ENCODE measurements at places on chromosomes 7 and 10.

GRCh38 chr7:157234271-157234670, 95.5 kb downstream of the UBE3C start:
- DNase-seq = peak; percentile 83

GRCh38 chr7:123916240-123916724, 8.8 kb upstream of the SPAM1 start:
- no peak for DNase-seq

DNA sequence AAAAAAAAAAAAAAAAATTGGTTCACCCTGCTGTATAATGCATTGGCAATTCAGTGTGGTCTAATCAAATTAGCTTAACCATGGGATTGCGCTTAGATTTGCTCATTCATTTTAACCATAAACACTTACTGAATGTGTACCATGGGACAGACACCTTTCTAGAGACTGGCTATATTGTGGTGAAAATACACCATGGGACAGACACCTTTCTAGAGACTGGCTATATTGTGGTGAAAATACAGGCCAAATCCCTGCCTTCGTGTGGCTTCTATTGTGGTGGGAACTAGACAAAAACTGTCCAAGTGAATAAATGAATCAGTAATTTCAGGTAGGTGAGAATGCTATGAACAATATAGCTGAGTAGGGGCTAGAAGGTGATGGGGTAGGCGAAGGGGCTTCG, 10.2 kb upstream of the REPIN1 start:
- no peak for DNase-seq

GRCh38 chr7:92639966-92640365, 49.8 kb upstream of the FAM133B start:
- no peak for DNase-seq

DNA sequence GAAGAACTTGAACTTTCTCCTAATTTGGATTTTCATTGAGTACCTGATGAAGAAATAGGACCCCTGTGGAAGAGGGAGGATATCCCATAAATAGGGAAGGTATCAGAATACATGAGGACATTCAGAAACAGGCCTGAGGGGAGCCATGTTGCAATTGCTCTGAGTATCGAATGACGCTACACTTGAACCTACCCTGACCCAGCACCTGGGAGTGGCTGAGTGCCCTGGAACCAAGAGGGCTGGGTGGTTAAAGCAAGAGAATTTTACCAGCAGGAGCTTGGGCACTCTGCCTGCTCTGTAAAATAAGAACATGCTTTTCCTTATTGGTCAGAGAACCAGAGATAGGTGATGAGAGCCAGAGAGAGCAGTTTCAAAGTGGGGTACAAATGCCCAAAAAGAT, 7.2 kb downstream of the NEUROD6 start:
- no peak for DNase-seq

- DNase-seq = no peak
These were observed 54.1 kb downstream of the ABLIM1 start for GRCh38 chr10:114603948-114604347.

- no peak for DNase-seq
These were observed 66.7 kb downstream of the UBE3C start for GRCh38 chr7:157205438-157205837.

DNA sequence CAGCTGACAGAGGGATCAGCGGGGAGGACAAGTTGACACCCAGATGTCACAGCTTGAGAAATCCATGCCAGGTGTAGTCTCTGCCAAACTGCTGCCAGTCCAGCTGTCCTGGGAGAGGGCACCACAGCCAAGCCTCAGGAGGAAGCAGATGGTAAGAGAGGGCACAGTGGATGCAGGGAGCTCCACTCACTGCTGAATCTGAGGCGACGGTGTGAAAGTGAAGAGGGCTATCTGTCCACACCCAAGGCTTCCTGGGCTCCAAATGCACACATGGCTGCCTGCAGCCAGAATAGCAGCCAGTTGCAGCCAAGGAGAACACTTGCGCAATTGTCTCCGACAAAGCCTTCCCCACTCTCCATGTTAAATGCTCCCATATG, 502.4 kb downstream of the GRID1 start:
- no peak for DNase-seq

GRCh38 chr10:118062798-118063238, 16.1 kb upstream of the RAB11FIP2 start:
- DNase-seq = no peak

DNA sequence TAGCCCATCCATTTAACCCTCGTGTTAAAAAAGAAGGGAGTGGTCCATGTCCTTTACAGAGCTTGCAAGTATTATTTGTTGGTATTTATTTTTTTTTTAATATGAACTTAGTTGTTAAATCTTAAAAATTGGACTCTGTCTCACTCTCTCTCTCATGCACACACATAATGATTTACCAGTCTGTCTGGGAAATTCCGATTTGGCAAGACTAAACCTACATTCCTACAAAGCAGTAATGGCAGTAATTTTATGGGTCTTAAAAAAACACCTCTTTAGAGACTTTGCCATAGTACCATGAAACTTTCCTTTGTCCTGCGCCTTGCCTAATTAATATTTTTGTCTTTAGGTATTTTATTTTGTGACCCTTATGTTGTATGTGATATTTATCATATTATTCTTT, 239.5 kb upstream of the PPP1R3A start:
- DNase-seq = no peak

DNA sequence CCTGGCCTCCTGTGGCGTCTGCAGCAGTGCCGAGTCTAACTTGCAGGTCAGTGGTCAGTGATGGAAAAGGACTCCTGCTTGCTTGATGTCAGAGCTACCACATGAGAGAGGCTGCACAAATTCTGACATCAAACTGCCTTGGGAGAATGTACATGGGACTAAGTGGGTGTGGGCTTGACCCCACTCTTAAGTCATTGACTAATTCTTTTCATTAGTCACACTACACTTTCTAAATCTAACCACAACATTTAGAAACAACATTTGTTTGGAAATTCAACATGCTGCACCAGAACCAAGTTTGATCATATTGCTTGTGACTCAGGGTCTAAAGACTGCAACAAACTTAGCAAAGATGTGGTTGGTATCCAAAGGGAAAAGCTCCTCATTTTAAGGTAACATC, 24.4 kb upstream of the CDC14C start:
- DNase-seq = peak; percentile 1

GRCh38 chr10:73494877-73495225, 973 bp downstream of the PPP3CB start:
- DNase-seq = no peak

GRCh38 chr7:129923709-129924108, 29.1 kb downstream of the UBE2H start:
- DNase-seq = peak; percentile 87

GRCh38 chr7:127158659-127159058, 94.1 kb downstream of the GRM8 start:
- no peak for DNase-seq

GRCh38 chr7:6242561-6242960, 29.9 kb downstream of the CYTH3 start:
- DNase-seq = peak; percentile 59

DNA sequence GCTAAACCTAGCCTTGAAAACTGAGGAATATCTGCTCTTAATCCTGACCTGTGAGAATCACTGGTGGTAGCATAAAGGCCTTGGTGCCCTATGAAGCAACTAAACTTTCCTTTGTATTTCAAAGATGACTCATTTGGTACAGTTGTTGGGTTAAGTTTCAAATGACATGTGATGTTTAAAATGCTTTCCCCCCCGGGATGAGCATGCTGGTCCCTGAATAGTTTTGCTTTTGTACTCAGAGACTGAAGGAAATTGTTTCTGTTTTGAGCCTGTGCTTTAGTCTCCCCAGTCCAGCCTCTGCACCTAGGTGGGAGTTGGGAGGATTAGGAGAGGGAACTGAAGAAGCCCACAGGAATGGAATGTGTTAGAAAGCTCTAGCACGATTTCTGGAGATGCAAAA, 258.9 kb upstream of the NPY start:
- peak; percentile 7 for DNase-seq

DNA sequence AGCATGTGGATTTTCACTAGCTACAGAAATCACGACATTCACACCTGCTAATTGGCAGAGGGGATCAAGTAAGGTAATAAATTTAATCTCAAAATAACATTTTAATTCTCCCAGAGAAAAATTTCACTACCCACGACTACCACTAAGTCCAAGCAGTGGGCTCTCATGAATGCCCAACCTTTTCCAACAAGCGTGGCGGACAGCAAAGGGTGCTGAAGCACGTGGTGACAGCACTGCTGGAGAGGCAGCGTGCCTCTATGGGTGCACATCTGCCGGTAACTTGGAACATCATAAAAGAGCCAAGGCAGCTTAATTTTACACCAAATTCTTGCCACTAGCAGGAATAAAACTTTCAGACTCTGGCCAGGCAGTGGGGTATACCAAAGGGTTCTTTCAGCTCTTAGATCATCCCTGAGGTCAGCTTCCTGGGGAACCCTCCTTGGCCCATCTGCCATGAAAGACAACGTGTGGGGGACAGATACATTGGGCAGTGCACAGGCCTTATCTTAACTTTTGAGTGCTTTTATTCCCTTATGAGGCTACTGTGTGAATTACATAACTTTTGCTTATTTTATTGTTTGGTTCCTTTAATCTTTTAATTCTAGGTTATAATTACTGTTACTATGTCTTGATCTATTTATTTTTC, 206.7 kb upstream of the KCTD7 start:
- DNase-seq = no peak

GRCh38 chr7:127208860-127209259, 43.9 kb downstream of the GRM8 start:
- DNase-seq = no peak

- no peak for DNase-seq
These were observed 39.9 kb downstream of the RALA start for GRCh38 chr7:39663263-39663662.

DNA sequence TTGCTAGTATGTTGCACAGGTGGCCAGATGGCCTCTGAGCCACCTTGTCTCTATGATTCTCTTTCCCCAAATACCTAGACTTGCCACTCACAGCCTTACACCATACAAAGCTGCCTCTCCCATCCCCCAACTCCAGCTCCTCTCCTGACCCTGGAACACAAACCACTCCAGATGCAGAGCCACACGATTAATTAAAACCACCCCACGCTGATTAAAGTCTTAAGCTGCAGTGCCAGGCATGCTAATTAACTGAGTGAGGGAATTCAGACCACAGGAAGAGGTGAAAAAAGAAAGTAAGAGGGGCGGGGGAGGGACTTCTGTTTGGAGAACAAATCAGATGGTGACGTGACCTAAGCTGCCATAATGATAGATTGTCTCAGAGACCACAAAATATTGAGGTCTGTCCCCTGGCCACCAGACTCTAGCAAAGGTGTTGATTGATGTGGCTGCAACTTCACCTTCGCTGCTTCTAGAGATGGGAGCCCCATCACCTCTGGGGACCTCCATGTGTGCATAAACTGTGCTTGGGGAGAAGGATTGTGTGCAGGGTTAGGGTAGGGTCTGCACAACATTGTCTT, 331.3 kb downstream of the PLXNA4 start:
- no peak for DNase-seq

- no peak for DNase-seq
These were observed 110.7 kb downstream of the AKR1D1 start for GRCh38 chr7:138186951-138187351.

DNA sequence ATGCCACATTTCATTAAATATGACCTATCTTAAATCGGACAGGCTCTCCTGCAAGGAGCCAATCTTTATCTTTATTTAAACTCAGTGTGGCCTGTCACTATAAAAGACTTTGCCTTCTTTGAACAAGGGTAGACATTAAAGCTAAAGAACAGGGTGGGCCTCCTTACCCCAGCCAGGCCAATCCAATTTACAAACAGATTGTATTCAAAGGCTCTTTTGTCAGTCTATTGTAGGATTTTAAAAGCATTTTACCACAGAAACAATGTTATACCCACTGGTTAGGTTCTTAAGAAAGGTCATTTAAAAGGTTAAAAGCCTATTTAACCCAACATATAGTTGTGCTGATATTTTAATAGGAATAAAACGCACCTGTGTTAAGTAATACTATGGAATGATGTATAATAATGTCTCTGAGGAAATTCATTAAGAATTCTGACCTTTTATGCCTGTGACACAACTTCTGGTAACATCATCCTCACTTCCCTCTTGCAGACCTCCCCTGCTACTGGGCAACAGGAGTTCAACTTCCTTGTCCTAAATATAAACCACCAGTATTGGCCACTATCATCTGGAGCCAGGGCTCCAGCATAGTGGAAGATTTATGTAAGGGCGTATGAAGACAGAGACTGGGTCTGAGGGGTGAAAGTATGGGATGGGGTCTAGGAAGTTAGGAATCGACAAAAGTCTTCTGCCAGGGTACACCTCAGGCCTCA, 32.5 kb downstream of the MTERF1 start:
- no peak for DNase-seq

Data from foreskin fibroblast (primary cell).